ENCODE measurements at places on chromosomes 11 and 22. TPM values are rescaled to one million over a fixed set of nuclear protein-coding genes. Genes with fewer than 3 reads are reported as not detected.

DNA sequence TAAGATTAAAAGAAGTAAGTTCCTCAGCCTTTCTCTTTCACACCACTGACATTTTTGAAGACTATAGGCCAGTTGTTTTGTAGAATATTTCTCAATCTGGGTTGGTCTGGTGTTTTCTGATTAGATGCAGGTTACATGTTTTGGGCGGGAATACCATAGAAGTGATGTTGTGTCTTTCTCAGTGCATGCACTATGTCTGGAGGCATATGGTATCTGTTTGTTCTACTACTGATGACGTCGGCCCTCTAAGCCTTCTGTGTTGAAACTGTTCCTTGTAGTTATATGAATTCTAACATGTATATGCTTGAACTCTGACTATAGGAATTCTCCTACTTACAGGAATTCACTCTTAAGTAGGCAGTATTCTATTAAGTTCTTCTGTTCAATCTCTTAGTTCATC, 21.6 kb downstream of the ZFTA start:
- H3K4me1 ChIP-seq = no peaks in the 10 kb centered on the region
- DNase-seq = no peak
- no peaks in the 10 kb centered on the region for H3K36me3 ChIP-seq
- H3K27me3 ChIP-seq = no peaks in the 10 kb centered on the region
- H3K27ac ChIP-seq = no peak overlapping the region

MUC2 gene
- total RNA-seq = not detected

DNA sequence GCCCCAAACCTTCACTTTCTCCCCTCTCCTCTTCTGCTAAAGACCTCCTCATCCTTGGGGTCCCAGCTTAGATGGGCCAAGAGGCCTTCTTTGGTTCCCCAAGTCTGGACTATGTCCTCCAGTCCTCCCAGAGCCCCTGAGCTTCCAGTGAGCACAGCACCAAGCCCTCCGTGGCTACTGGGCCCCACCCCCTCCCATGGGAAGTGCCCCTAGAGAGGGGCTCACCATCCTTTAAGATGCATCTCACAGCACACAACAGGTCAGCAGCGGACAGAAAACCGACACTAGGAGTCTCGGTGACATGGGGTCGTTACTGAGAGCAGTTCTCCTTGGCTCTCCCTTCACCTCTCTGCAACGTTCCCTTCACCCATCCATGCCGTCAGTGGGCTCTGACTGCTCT, 2.7 kb downstream of the LRRC32 start:
- peak overlapping the region; percentile 13 for H3K4me3 ChIP-seq
- DNase-seq = no peak
- H3K27me3 ChIP-seq = peaks cover 7% of the 10 kb centered on the region
- H3K27ac ChIP-seq = peak overlapping the region; percentile 72

- no peak overlapping the region for H3K27ac ChIP-seq
- H3K4me3 ChIP-seq = no peak overlapping the region
- no peaks in the 10 kb centered on the region for H3K36me3 ChIP-seq
- DNase-seq = no peak
These were observed 10.6 kb upstream of the NNMT start for GRCh38 chr11:114285599-114285998.

DNA sequence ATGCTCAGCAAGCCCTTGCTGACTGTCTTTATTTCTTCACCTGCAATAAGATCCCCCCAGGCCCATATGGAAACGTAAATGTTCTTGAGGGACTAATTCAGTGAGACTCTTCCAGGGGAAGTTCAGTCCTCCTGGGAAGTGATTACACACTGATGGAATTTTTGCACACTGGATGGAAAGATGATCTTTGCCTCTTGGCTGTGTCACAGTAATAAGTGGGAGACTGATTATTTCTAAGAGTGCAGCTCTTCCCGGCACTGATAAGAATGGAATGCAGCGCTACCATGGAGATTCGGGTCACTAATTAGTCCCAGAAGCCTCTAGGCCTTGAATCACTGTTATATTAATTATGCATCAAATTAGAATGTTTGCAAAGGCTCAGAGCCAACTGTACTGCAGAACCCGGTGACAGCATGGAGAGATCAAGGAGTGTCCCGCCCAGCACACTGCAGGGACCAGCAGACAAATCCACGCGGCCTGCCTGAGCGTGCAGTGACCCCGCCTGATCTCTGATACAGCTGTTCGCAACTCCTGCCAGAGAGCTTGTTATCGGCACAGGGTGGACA, 178.3 kb downstream of the SNX19 start:
- peak overlapping the region; percentile 61 for H3K27ac ChIP-seq
- H3K4me1 ChIP-seq = peaks cover 18% of the 10 kb centered on the region
- DNase-seq = peak; percentile 84
- H3K27me3 ChIP-seq = no peaks in the 10 kb centered on the region
